ENCODE measurements at places on chromosomes 1 and 21.

GRCh38 chr1:176434234-176434633 lies 28.7 kb upstream of the PAPPA2 start:
- no peak for DNase-seq

- no peak for DNase-seq
Measured at GRCh38 chr1:68198752-68199151, 33.6 kb downstream of the WLS start.

GRCh38 chr1:214296860-214297745 lies 16.1 kb downstream of the SMYD2 start:
- DNase-seq: no peak

DNA sequence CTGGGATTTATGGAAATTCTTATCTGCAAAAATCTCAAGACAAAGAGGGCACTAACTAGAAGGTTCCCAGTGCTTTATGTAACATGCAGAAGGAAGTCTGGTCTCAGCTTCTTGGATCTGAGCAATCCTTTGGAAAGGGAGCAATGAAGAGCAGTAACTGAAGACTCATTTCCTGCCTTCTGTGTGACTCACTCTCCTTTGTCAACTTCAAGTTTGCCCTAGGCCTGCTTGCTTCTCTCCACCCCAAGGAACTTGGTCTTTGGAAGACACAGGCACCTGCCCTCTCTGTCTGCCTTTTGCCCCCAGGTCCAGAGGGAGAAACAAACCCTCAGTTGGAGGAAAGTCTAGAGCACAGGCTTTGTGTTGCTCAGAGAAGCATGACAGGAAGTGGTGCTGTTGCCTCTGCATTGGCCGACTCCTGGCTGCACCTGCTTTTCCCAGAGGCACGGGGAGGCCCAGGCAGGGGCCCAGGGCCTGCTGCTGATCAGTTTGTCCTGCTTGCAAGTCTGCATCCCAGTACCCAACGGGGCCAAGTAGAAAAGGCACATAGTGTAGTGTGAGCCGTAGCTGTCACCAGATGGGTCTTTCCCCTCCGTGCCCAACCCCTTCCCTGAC lies 137.2 kb downstream of the DHRS3 start:
- DNase-seq: no peak

- DNase-seq: no peak
Measured at GRCh38 chr1:185467122-185467521, 150.1 kb upstream of the IVNS1ABP start.

- no peak for DNase-seq
Measured at GRCh38 chr21:33755354-33755753, 113.1 kb downstream of the ITSN1 start.

DNA sequence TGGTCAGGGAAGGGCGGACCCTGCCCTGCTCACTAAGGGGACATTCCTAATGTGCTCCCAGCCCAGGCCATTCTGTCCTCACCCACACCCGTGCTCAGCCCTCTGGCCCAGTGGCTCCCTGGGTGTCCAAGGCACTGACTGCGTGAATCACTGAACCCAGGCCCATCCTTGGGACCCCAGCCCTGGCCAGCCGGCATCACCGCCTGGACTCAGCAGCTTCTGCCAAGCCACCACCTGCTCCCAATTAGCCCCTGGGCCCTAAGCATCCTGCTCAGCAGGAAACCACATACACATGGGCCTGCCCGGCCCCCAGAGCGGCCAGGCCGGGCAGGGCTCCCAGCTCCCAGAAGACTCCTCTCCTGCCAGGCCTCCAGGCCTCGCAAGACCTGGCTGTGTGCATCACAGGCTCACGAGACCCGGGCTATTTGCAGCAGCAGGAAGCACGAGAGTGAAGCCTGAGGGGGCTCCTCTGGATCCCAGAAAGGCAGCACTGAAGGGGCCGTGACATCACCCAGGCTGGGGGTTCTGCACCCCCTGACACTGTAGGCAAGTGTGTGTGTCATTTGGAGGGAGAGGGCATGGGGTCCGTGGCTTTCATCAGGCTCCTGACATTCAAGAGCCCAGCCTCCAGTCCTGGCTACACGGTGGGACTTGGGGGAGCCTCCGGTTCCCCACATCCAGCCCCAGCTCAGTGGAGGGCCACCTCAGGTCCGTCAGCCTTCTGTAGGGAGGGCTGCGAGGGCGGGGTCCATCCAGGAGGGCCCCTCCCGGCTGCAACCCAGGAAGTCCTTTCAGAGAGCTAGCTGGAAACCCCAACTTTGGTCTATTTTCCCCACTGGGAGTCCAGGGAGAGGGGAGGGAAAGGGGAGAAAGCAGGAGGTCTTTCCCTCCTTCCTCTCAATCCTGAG lies 1.6 kb downstream of the MFAP2 start:
- no peak for DNase-seq

- no peak for DNase-seq
Measured at GRCh38 chr1:168054117-168054516, 82.6 kb downstream of the GPR161 start.

GRCh38 chr1:51341876-51342496 lies 11.6 kb upstream of the TTC39A start:
- DNase-seq: no peak

- no peak for DNase-seq
Measured at GRCh38 chr1:2483970-2484369, 7.9 kb downstream of the PLCH2 start.

Measured in HuH-7.5 (cell line).